ENCODE measurements at places on chromosomes 13 and 19. TPM values are rescaled to one million over a fixed set of nuclear protein-coding genes. Genes with fewer than 3 reads are reported as not detected.

DNA sequence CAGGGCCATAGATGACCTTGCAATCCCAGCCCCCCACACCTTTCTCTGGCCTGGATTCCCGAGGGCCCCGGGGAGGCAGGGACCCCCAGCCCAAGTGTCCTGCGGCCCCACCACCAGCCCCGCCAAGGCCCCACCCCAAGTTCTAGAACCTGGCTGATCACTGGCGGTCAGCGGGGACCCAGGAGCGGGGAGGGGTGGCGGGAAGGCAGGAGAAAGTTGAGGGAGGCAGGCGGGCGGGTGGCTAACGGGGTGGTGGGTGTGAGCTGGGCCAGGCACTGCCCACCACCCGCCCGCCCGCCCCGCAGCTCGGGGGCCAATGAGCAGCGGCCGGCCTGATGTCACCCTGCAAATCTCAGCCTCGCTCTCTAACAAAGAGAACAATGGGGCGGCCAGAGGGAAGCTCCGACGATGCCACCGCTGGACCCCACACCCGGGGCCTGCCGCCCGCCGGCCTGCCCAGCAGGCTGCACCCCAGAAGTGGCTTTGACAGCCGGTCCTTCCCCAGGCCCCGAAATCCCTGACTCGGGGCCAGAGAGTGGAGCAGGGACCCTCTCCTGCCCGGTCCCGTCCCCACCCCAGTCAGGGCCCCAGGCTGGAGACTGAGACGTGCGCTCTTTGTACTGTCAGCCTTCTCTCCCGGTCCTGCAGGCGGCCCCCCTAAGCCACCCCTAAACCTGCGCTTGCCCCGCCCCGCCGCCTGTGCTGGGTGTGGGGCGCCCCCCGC is 1.6 kb downstream of the MEX3D start:
- DNase-seq: no peak

- peak; percentile 71 for DNase-seq
Measured at GRCh38 chr13:59452189-59452890, 711.4 kb downstream of the DIAPH3 start.

DNA sequence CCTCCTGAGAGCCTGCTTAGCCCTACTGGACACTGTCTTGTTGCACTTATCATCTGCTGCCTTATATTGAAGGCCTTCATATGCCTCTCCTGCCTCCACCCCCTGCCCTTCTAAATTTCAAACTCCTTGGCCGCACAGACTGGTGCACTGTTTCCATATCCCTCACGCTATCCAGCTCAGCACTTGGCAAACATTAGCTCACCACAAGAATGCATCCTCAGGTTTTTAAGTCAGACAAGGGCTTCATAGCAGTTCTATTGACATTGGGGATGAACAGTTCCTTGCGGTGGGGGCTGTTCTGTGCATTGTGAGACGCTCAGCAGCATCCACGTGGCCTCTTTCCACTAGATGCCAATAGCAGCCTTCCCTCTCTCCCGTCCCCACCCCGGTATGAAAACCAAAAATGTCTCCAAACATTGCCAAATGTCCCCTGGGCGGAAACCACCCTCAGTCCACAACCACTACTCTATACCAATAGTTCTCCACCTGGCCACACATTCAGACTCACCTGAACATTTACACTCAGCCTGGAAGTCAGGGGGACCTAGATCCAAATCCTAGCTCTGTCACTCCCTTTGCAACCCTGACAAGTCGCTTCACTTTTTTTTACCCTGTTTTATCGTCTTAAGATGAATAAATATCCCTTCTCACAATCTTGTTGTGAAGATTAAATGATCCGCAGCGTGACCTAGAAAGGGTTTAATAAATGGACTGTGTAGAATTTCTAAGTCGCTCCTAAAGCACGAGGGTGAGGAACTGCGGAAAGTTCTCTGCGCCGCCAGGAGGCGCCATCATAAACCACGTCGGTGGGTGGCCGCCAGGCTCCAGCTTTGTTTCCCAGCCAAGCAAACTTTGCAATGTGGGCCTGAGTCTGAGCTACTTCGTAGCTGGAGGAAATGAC is 3.6 kb upstream of the CEACAM3 start:
- peak; percentile 70 for DNase-seq

GRCh38 chr19:2246801-2247361 is 2.2 kb upstream of the AMH start:
- no peak for DNase-seq

DNA sequence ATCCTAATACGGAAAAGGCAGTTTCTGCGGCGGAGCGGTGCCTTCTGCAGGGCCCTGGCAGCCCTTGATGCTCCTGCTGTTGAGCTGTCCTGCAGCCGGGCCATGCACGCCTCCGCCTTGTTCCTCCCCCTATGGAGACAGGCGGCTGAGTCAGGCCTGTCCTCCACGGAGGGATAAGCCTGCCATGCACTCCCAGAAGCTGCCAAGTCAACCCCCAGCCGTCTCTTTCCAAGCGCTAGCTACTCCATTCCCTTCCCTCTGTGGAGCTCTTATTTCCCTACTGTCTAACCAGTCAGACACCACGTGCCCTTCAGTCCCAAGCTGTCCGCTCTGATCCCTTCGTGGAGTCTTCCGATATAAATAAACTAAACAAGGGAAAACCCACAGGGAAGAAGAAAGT is 197.0 kb downstream of the COL4A1 start:
- DNase-seq: no peak

DNA sequence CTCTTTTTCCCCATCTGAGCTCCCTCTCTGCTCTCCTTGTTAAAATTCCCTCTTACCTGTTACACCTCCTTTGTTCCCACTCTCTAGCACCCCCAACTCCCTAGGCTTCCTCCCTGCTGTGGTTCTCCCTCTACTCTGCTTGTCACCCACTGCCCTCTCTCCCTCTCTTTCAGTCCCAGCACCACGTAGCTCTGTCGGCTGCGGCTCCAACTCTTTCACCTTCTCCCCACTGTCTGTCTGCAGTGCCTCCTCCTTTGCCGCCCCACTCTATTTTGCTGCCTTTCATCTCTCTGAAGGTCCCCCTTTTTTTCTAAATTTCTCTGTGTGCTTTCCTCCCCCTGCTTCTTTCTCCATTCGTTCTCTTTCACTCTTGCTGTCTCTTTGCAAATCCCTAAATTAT is 1.1 kb downstream of the ZNF836 start:
- DNase-seq: no peak

DNA sequence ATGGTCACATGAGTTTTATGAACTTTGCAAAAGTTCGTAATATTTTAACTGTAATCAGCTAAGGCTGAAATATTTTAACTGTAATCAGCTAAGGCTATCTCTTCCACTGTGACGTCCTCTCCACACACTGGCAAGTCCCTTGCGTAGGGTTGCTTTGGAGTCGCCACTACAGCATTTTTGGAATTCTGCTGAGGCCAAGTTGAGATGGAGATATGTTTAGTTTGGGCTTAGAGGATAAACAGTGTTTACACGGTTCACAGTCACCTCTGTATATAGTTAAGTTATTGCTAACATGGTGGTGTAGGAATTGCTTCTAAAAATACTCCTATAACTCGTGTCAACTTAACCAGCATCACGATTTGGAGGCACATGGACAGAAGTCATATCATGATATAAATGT is 143.6 kb upstream of the SERP2 start:
- DNase-seq: no peak

DNA sequence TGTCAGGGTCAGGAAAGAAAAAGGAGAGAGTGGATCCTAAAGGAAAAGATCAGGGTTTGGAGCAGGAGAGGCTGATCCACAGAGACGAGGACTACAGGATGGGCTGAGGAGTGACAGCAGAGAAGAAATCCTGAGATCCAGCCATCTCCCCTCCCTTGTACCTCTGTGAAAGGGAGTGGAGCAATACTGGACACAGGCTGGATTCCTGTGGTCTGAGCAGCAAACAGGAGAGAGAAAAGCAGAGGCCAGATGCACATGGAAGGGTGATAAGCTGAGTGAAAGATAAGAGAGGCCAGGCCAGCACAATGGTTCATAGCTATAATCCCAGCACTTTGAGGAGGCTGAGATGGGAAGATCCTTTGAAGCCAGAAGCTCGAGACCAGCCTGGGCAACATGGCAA is 472.1 kb upstream of the TSHZ3 start:
- no peak for DNase-seq

DNA sequence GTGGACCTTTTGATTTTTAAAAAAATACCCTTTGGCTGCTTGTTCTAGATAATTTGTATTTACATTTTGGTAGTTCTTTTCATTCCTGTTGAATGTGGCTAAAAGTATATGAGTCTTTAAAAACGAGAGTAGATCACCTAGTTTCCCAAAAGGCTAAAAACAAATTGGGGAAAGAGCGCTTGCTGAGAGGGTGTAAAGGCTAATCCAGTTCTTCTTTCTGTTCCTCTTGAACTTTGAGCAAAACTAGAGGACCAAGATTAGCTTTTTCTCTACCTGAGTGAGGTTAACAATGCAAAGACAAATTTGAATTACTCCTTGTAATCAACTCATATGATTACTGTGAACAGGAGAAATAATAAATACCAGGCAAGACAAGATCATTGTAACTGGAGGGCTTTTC is 2513.2 kb downstream of the PCDH9 start:
- no peak for DNase-seq

DNA sequence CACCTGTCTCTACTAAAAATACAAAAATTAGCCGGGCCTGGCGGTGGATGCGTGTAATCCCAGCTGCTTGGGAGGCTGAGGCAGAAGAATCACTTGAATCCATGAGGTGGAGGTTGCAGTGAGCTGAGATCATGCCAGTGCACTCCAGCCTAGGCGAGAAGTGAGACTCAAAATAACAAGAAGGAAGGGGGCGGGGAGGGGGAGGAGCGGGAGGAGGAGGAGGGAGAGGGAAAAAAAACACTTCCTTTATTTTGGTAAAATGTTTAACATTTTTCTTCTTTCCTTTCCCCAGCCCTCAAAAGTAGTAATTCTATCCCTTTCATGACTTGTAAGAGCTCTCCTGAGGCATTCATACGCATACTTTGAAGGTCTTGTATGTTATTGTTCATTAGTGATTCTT is 44.3 kb downstream of the SPRY2 start:
- no peak for DNase-seq

DNA sequence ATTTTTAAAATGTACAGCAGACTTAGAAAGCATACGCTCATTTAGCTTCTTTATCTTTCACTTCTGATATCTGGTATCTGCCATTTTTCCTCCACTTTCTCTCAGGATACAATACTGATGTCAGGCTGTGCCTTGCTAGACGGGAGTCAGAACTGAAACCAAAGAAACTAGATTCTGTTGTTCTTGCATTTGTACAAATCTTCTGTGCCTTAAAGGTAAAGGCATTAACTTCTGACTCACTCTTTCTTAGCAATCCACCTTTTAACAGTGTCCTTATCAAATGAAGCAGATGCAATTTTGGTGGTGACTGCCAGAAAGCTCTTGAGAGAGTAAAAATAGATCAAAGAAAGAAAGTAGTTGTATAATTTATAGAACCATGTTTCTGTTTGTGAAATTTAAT is 370.4 kb downstream of the PCDH20 start:
- DNase-seq: peak; percentile 3

DNA sequence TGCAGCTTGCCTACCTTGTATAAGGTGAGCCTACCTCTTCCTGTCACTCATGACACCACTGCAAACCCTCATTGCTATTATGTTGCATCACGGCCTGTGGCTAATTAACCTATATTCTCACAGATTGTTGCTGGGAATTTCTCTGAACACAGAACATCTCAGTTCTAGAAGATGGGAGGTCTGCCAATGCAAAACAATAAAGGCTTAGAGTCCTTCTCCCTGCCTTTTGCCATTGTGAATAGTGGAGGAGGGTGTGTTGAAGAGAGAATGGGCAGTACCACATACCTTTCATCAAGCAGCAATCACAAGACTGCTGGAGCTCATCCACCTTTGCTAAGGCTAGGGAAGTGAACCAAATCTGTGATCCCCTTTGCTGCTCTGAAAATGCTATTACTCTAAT is 34.4 kb downstream of the WDFY2 start:
- no peak for DNase-seq

- no peak for DNase-seq
Measured at GRCh38 chr13:20353973-20354372, 121.9 kb upstream of the GJB6 start.

GRCh38 chr19:47471733-47472457 is at the start of gene SLC8A2:
Gene SLC8A2, minus strand, starts transcription at chr19:47471893. Its CDS starts 5,490 bp downstream, at chr19:47466403.
- DNase-seq: peak; percentile 89

DNA sequence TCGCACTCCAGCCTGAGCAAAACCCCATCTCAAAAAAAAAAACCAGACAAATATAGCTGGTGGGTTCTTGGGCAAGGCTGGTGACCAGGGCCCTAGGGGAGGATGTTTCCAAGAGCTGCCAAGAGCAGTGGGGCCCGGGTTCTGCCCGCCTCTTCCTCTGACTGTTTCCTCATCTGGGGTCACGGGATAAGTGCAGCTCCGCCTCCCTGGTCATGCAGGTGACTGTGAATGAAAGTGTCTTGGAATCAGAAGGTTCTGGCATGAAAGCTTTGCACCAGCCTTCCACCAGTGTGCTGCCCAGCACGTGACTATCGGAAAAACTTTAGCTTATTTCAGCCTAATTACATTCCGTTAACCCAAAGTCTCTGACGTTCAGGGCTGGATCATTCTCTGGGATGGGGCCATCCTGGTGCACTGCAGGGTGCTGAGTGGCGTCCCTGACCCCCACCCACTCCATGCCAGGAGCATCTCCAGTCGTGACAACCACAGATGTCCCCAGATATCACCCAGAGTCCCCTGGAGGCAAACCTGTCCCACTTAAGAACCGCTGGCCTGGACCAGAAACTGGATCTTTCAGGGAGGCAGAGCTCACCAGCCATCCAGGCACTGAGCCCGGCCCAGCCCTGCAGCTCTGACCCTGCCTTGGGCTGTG is 85.6 kb downstream of the GNG7 start:
- DNase-seq: peak; percentile 75

KLHL1 gene
- not detected for total RNA-seq

TMEM205 gene
- total RNA-seq: 187 TPM

SYT3 gene
- 0.81 TPM for total RNA-seq

PCP2 gene
- 0.81 TPM for total RNA-seq

C19orf38 gene
- total RNA-seq: 31.0 TPM

ANKLE1 gene
- total RNA-seq: 7.3 TPM

MIA gene
- total RNA-seq: not detected

ANKRD24 gene
- 0.27 TPM for total RNA-seq
